ENCODE measurements at places on chromosomes 1 and 21.
A peak's percentile ranks its signal among the peaks of the same experiment; 100 is the strongest.

DNA sequence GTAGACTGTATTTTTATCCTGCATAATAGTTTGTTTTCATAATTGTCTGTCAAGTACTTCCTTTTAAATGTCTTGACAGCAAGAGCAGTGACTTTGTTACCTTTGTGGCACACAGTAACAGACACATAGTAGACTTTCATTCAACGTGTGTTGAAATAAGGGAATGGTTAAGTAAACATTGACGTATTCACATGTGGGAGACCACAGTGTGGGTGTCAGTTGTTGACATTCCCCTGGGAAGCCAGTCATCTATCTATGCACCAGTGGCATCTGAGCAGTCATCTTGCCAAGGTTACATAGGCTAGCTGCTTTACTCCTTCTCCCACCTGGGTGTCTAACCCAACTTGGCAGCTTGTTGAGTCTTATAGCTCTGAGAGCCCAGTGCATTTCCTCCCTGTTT, 1.4 kb upstream of the NUP133 start:
- peaks cover 5% of the 10 kb centered on the region for H3K36me3 ChIP-seq
- no peak for DNase-seq
- H3K27ac ChIP-seq: no peak overlapping the region
- peak overlapping the region; percentile 96 for H3K4me3 ChIP-seq
- peaks cover 2% of the 10 kb centered on the region for H3K27me3 ChIP-seq

DNA sequence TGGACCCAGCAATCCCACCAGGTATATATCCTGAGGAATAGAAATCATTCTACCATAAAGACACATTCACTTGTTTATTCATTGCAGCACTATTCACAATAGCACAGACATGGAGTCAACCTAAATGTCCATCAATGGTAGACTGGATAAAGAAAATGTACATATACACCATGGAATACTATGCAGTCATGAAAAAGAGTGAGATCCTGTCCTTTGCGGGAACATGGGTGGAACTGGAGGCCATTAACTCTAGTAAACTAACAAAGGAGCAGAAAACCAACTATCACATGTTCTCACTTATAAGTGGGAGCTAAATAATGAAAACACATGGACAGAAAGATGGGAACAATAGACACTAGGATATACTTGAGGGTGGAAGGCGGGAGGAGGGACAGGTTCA, 36.1 kb upstream of the PRKACB start:
- H3K36me3 ChIP-seq: peaks cover 4% of the 10 kb centered on the region
- peaks cover 6% of the 10 kb centered on the region for H3K4me1 ChIP-seq
- H3K27me3 ChIP-seq: no peaks in the 10 kb centered on the region
- H3K4me3 ChIP-seq: no peak overlapping the region

- no peak overlapping the region for H3K27ac ChIP-seq
- DNase-seq: no peak
- no peak overlapping the region for H3K4me3 ChIP-seq
- no peaks in the 10 kb centered on the region for H3K36me3 ChIP-seq
- H3K4me1 ChIP-seq: no peaks in the 10 kb centered on the region
Measured at GRCh38 chr1:164588516-164589341, 29.7 kb downstream of the PBX1 start.

DNA sequence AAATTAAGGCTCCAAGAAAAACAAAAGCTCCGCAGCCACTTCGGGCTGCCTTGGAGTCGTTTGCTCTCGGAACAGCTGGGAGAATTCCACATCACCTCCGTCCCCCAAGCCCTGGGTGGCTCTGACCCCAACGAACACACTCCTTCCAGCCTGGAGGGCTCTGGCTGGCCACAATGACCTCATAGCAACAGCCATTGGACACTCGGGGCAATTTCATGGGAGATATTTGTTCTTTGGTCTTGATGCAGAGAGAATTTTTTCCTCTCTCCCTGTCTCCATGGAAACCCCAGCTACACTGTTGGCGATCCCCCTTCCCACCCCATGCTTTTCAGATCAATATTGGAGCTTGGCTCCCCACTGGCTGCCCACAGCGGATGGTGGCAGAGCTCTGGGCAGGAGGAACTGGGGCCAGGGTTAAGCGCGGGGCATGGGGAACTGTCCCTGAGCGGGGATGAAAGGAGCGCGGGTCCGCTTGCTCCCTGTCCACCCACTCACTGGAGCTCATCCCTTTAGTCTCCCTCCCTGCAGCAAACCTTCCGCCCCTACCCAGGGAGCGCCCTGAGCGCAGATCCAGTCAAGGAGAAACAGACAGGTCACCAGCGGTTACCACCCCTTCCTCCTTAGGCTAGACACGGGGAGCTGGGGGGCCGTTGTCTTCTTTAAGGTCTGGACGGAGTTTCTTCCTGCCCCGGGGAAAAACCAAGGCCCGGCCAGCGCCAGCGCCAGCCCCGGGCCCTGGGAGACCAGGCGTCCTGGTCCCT, 1.2 kb downstream of the WNT4 start:
- H3K36me3 ChIP-seq: no peaks in the 10 kb centered on the region
- no peak overlapping the region for H3K27ac ChIP-seq
- H3K27me3 ChIP-seq: peaks cover 51% of the 10 kb centered on the region

GRCh38 chr1:25653558-25653957, 37.0 kb downstream of the MAN1C1 start:
- H3K4me3 ChIP-seq: no peak overlapping the region
- no peak overlapping the region for H3K27ac ChIP-seq
- H3K27me3 ChIP-seq: peaks cover 4% of the 10 kb centered on the region
- H3K36me3 ChIP-seq: no peaks in the 10 kb centered on the region
- no peak for DNase-seq

GRCh38 chr1:67537667-67538018, 107.4 kb upstream of the SERBP1 start:
- no peaks in the 10 kb centered on the region for H3K4me1 ChIP-seq
- no peak overlapping the region for H3K4me3 ChIP-seq
- peaks cover 3% of the 10 kb centered on the region for H3K27me3 ChIP-seq
- DNase-seq: no peak
- H3K36me3 ChIP-seq: no peaks in the 10 kb centered on the region
- H3K27ac ChIP-seq: no peak overlapping the region

GRCh38 chr1:9889411-9889810, 20.7 kb downstream of the CTNNBIP1 start:
- H3K27me3 ChIP-seq: no peaks in the 10 kb centered on the region
- no peak for DNase-seq
- no peak overlapping the region for H3K4me3 ChIP-seq
- H3K27ac ChIP-seq: no peak overlapping the region

DNA sequence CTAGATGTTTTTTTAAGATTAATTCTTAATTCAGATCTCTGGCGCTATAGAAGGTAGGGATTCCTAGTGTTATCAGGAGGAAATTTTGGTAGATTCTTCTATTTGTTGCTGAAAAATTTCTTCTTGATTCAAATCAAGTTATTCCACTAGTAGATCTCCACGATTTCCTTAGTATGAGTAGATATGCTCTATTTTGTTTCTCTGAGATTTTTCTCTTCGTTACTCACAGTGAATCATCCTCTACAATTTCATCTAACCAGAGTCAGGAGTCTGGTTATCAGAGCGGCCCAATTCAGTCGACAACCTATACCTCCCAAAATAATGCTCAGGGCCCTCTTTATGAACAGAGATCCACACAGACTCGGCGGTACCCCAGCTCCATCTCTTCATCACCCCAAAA, 18.8 kb upstream of the HAX1 start:
- DNase-seq: no peak
- H3K27me3 ChIP-seq: no peaks in the 10 kb centered on the region
- no peak overlapping the region for H3K4me3 ChIP-seq
- H3K27ac ChIP-seq: no peak overlapping the region

DNA sequence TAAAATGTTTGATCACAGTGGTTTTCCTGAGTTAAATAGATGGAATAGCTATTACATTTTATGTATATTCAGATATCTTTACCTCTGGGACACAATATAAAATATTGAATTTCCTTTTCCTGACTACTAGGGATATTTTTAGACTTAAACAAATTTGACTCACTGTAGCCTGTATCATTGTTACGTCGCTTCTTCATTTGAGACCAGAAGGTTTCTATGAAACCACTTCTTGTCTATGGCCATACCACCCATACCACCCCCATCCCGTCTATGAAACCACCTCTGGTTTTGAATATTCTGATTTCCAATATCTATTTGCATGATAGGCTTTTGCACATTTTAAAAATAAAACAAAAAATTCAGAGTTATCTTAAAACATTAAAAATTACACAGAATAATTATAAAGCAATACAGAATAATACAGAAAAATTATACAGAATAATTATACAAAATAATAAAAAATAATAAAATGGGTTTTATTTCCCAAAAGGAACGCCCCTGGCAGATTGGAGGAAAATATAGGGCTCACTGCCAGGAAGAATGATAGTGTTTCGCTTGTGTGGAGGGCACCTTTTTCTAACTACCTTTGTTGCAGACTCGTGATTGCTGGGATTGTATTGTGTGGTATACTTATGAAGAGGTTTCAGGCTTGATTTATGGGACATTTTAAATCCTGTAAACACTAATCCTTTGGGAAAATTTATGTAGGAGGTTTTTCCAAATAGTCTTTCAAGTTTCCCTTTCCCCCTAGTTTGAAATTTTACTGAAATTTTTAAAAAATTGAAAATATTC, 4.7 kb downstream of the SPEN start:
- peaks cover 47% of the 10 kb centered on the region for H3K4me1 ChIP-seq
- H3K36me3 ChIP-seq: peaks cover 7% of the 10 kb centered on the region
- no peak overlapping the region for H3K4me3 ChIP-seq
- H3K27ac ChIP-seq: no peak overlapping the region
- H3K27me3 ChIP-seq: no peaks in the 10 kb centered on the region

DNA sequence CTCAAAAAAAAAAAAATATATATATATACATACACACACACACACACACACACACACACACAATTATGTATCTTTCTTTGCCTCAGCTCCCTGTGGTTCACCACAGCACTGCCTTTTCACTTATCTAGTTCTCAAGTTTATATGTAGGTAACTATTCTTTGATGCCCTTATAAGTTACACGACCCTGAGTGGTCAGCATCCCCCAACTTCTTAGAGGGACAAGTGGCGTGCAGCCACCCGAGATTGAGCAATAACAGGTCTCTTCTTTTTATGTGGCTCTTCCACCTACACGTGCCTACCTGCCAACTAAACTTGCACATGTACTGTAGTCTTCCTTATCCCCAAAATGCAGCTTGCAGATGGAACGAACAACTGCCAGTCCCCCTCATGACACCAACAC, 120.8 kb downstream of the GABPA start:
- no peak for DNase-seq
- H3K27me3 ChIP-seq: no peaks in the 10 kb centered on the region
- no peak overlapping the region for H3K27ac ChIP-seq
- H3K4me3 ChIP-seq: no peak overlapping the region

DNA sequence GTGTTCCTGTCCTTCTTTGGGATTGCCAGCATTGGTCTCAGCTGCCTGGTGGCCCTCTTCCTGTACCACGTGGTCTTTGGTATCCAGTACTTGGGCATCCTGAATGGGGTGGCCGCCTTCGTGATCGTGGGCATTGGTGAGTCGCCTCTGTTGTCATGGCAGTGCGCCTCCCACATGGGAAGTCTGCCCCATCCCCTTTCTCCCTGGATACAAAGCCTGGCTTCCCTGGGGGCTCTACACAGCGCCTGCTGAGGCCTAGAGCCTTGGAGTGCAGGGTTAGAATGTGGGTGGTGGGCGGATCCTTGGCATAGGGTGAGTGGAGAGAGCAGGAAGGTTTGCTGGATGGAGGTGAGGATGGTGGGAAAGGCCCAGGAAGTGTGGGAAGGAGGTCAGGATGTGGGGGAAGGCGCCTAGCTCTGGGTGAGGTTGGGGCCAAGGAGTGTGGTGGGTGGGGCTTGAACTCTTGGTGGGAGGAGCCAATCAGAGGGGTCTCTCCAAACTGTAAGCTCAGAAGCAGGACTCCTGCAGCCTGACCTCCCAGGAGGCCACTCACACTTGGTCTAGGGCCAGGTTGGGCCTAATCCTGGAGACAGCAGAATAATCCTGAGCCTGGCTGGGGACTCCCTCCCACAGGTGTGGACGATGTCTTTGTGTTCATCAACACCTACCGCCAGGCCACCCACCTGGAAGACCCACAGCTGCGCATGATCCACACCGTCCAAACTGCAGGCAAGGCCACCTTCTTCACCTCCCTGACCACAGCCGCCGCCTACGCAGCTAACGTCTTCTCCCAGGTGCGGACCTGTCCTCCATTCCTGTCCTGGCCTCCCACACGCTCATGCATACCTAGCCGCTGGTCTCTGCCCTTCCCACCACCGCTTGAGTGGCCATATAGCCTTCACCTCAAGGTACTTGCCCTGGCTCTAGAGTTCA, 36.7 kb downstream of the DISP3 start:
- H3K4me1 ChIP-seq: no peaks in the 10 kb centered on the region
- DNase-seq: no peak
- no peaks in the 10 kb centered on the region for H3K36me3 ChIP-seq
- no peak overlapping the region for H3K27ac ChIP-seq
- H3K27me3 ChIP-seq: peaks cover 2% of the 10 kb centered on the region
- H3K4me3 ChIP-seq: no peak overlapping the region

- DNase-seq: no peak
- H3K4me1 ChIP-seq: no peaks in the 10 kb centered on the region
- no peak overlapping the region for H3K27ac ChIP-seq
- no peaks in the 10 kb centered on the region for H3K27me3 ChIP-seq
Measured at GRCh38 chr1:86016076-86016759, 140.4 kb downstream of the COL24A1 start.

- peak; percentile 85 for DNase-seq
- no peaks in the 10 kb centered on the region for H3K27me3 ChIP-seq
- H3K36me3 ChIP-seq: peaks cover 4% of the 10 kb centered on the region
- H3K4me1 ChIP-seq: peaks cover 35% of the 10 kb centered on the region
- H3K4me3 ChIP-seq: peak overlapping the region; percentile 72
Measured at GRCh38 chr1:65001231-65001792, 35.0 kb upstream of the JAK1 start.

DNA sequence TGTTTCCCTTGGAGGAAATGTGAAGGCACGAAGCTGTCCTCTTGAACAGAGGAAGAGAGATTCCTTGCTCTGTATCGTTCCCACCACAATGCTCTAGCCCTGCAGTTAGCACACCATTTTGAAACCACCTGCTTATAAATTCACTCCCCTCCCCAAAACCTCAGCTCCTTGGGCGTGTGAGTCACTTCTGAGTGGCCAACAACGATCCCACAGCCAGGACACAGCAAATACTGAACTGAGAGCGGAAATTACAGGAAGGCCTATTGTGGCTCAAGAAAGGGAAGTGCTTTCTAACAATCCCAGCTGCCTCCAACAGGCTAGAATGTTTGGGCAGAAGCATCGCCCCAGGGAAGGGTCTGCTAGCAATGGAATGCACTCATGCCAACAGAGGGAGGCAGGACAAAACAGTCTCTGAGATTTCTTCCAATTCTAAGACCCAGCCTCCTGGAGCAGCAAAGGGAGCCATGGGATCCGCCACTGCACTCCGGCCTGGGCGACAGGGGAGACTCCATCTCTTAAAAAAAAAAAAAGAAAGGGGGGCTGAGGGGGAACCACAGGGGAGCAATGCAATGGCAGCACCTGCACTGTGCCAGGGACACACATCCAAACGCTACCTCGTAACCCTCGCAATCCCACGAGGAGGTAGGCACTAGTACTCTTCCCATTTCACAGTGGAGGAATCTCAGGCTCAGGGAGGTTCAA, 1.9 kb downstream of the TMEM53 start:
- DNase-seq: no peak
- peaks cover 29% of the 10 kb centered on the region for H3K4me1 ChIP-seq
- H3K36me3 ChIP-seq: no peaks in the 10 kb centered on the region
- H3K27me3 ChIP-seq: no peaks in the 10 kb centered on the region
- no peak overlapping the region for H3K4me3 ChIP-seq

GRCh38 chr1:1324524-1325287, at the start of the genes CPTP and INTS11:
CPTP (plus strand) TSS chr1:1324802; CDS start chr1:1326911, 2,109 bp downstream.
INTS11 (minus strand) TSS chr1:1324660; CDS start chr1:1324608, 52 bp downstream.
- peak within 1 kb of the TSS; percentile 92 for H3K4me3 ChIP-seq
- H3K27ac ChIP-seq: peak within 1 kb of the TSS; percentile 90
- peaks cover 24% of the 10 kb centered on the region for H3K4me1 ChIP-seq
- H3K36me3 ChIP-seq: peaks cover 3% of the 10 kb centered on the region
- H3K27me3 ChIP-seq: no peaks in the 10 kb centered on the region
- peak; percentile 97 for DNase-seq

All from activated naive CD8-positive, alpha-beta T cell treated with anti-CD3 and anti-CD28 coated beads, Interleukin-2, amount 50 U/mL, for 24 hours (primary cell).